HS-27A (cell line): ENCODE measurements at places on chromosomes 11 and 22.

DNA sequence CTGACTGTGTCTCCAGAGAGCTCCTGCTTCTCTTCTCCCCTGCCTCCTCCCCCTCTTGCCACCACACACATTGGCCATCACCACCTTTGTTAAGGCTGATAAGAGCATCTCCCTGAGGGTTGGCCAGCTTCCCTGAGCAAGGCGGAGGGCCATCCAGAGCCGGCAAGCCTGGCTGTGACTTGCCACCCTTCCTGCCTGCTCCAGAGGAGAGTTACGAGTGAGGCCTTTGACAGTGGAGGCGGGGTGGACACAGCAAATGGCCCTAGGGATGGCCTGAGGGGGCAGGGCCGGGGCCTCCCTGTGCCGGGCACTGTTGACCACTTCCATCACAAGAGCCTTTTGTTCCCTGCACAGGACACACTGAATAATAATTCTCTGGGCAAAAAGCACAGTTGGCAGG, 5.4 kb downstream of the FREY1 start:
- no peak for DNase-seq

DNA sequence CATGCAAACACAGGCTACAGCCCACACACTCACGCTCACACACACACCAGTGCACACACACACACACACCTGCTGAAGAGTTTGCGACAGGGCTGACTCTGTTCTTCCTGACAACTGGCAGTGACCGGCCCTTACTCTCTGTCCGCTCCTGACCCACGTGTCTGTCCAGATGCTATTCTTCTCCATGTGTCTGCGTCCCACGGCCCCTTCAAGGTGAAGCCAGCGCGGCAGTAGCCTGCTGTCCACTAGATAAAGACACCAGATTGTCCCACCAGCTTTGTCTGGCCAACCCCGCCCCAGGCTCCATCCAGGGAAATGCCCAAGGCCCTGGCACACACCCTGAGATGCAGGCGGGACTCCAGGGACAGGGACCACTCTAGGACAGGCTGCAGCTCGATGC, 713.9 kb downstream of the BRD1 start:
- no peak for DNase-seq

GRCh38 chr11:350723-351255, 18.5 kb upstream of the B4GALNT4 start:
- DNase-seq: no peak

- no peak for DNase-seq
Measured at GRCh38 chr11:68670208-68670992, 13.9 kb upstream of the GAL start.

DNA sequence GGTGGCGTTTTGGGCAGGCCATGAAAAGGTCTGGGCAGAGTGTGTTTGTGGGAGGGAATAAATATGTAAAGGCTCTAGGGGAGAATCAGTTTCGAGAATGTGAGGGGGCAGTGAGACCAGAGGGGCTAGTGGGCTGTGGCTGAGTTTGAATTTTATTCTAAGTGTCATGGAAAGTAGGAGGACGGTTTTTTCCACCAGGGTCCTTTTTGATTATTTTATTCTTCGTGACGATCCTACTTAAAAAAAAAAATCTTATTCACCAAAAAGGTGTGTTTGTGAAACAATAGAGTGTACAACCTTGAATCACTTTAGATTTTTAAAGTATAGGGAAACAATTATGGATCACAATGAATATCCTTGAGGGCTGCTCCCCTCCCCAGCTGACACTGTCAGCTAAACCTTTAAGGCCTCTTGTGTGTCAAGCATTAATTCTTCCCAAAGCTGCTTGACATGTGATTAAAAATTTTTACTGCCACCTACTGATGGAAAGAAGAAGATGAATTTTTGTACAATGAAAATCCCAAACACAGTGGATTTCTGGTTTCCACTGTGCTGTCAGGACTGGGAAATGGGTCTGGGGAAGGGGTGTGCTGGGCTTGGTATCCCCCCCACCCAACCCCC, 107.5 kb upstream of the OR4B1 start:
- peak; percentile 41 for DNase-seq

GRCh38 chr22:25941365-25941960, 199.5 kb downstream of the MYO18B start:
- DNase-seq: no peak

DNA sequence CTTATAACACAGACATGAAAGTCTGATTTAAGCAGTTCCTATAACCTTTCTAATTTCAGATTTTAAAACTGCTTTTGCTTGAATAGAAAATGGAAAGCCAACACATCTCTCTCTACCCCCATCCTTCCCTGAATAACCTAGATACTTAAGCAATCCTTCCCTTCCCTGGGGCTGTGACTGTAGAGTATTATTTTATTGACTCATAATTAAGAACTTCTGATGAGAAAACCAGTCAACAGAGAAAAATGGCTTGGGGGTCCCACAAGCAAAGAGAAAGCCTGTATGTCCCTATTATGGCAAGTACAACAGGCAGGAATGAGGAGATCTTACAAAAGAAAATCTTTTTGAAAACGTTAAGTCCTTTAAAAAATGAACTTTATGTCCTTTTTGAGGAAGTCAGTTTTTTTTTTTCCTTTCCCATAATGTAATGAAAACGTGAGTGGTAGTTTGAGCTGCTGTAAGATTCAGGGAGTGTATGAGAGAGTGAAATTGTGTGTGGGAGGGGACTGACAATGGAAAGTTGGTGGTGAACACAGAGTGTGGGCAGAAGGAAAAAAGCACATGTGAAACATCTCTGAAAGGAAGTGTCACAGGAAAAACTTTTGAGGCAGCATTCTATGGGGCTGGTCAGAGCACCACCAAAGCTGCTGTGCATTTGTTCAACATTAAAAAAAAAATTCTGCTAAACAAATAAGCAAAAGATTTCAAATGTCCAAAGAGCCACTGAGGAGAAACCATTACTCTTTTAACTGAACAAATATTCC, 154.6 kb downstream of the MAML2 start:
- DNase-seq: peak; percentile 51

- DNase-seq: no peak
Measured at GRCh38 chr11:8252946-8253345, 10.7 kb downstream of the LMO1 start.

DNA sequence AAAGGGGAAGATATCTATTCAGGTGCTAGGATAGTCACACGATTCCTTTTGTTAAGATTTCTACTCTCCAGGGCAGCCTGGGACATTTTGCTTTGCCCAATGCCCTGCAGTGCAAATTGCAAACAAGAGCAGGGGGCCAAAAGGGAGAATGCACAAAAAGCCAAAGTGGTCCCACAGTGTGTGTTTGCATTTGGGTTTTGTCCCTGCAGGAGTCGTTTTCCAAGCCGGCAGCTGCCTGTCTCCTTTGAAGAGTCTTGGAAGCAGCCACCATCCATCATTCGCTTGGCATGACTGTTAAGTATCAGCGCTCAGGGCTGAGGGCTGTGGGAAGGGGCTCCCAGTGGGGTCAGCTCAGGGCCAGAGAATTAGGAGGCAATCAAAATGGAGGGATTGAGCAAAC, 184.7 kb downstream of the MIAT start:
- DNase-seq: no peak

DNA sequence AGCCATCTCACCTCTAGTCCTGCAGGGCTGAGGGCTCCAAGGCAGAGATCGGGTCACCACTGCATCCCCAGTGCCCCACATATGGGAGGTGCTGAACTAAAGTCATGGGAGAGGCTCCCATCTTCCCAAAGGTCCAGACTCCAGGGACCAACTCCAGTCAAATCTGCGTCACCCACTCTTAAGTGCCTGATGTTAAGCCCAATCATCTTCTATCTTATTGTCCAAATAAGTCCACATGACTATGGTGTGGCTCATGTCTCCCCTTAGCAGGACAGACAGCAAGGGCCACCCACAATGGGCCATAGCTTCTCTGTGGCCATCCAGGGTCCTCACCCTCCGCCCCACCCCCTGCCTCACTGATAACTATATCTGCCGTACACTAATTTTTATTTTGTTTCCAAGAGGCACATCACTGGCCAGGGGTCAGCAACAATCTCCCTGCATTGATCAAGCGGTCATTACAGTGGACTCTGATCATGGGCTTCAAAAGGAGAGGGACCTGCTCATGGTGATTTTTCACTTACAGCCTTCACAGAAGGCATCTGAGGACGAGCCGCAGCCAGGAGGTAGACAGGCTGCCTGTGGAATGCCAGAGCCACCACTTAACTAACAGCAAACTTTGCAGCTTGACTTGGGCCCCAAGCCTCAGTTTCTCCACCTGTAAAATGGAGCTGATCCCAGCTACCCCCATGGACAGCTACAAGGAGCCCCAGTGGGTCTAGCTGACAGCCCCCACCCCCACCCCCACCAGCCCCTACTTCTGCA, 23.3 kb downstream of the MYH9 start:
- DNase-seq: no peak

DNA sequence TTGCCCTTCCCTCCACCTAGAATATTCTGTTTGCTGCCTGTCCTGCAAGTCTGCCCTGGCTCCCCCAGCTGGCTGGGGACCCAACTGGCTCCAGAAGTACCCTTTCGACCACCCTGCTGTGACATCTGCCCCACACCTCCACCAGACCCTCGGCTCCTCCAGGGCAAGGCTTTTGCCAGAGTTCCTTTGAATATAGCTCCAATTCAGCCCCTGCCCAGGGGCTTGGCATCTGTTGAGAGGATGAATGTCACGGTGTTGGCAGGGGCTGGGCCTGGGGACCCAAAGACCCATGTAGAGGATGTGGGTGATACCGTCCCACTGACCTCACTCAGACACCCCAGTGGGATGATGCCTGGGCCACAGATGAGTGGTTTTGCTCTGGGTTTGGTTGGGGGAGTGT, 4.0 kb downstream of the NLRP6 start:
- DNase-seq: no peak

- no peak for DNase-seq
Measured at GRCh38 chr11:15484398-15484797, 369.7 kb downstream of the INSC start.

DNA sequence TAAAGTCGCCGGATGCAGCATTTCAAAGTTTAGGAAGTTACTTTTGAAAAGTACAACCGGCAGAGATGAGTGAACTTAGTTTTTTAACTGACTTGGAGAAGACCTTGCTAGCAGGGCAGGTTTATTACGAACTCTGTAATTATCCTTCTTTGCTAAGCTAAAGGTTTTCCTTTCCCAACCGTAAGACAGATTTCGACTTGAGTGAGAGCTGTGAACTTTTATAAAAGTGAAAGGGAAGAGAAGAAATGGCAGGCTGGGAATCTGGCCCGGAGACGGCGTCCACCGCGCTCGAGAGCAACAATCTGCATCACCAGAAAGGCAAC, 659 bp upstream of the TEAD1 start:
- no peak for DNase-seq

DNA sequence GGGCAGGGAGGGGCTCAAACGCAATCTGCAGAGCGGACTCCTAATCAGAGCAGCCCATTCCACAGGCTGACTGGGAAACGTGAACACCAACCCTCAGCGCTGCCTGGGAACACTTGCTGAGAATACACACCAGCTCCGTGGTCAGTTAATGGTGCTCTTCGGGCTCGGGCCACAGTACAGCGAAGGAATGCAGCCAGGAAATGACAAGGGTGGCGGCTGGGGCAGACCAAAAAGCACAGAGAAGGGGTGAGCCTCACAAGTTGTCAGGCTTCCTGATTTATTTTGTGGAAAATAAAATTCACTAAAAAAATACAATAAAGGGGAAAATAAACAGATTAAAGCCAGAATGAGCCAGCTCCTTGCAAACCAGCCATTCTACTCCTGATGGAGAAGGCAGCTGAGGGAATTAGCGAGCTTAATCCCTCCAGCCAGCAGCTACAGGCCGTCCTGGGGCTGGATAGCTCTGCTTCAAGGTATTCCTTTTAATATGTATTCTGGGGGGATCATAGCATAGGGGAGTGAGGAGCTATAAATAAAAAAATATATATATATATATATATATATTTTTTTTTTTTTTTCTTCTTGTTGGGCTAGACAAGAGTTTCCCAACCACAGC, 165.5 kb upstream of the NTM start:
- DNase-seq: no peak

DNA sequence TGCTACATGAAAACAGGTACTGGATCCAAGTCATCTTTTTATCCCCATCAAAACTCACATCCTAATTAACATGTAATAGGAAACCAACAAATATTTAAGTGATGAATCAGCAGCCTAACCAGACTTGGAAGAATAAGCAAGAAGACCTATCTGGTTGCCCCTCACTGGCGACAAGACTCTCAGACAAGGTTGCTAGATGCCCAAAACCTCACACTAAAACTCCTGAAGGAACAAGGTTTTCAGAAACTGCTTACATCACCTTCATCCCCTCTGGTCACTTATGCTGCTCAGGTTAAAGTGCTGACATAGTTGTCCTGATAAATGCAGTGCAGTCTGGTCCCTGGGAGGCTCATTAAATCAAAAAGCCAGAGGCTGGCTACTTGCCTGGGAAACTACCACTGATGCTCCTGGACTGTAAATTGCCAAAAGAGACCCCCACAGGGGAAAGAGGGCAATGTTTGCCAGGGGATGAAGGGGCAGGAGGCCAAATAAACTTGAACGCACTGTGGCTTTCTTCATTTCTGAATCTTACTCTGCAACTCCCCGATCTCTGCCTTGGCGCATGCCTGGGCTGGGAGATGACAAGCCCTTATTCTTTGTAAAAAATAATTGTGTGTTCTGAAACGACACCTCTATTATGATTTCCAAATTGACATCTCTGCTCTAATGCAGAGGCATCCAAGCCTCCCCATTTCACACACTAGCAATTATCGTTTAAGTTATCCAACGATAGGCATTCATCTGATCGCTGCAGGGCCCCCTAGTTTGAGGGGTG, 72.7 kb downstream of the AMBRA1 start:
- peak; percentile 36 for DNase-seq

DNA sequence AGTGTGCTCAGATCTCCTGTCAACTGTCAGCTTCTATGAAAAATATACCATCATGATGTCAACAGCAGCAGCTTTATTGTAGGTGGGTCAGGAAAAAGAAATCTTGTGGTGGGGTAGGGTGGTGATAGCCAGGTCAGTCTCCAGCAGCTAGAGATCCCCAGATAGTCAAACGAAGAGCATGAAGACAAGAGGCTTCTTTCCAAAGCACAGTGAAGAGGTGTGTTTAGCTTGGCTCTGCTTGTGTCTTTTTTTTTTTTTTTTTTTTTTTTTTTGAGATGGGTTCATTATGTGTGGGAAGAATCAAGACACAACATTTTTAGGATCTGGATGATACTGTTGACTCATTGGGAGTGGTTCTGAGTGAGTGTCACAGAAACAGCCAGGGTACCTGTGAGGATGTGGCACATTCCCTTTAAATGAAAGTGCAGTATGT, 1075.5 kb downstream of the NTM start:
- DNase-seq: no peak

GRCh38 chr11:1548221-1549070, 23.6 kb downstream of the DUSP8 start:
- DNase-seq: no peak
